ENCODE measurements at places on chromosomes 16 and 17.

DNA sequence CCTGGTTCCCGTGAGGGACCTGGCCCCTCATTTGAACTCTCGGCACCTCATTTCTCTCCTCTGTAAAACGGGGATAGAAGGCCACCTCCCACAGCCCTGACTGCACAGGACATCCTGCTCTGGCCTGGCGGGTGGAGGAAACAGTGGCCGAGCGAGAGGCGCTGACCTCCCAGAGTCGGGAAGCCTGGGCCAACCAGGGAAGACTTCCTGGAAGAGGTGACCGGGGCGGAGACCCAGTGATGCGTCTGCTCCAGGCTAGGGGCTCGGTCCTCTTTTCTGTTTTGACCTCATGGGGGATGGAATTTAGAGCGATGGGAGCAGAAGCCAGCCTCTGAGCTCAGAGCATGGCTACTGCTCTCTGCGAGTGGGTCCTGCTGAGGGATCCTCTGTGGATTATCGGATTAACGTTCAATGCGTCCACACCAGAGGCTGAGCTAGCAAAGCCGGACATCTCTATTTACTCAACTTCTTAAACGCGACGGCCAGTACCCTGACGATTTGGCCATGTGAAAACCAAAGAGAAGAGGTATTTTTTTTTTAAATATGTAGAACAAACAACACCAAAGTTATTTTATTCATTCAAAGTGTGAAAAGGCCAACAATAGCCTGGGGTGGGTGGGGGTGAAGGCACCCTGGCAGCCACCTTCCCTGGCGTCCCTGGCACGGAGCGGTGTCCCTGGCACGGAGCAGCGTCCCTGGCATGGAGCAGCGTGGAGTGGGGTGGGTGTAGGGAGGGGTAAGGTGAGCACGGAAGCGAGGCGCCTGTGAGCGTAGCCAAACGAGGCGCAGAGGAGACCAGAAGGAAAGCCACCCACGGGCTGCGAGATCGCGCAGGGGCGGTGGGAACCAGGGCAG lies 9.2 kb upstream of the MSLN start:
- no peak for DNase-seq

DNA sequence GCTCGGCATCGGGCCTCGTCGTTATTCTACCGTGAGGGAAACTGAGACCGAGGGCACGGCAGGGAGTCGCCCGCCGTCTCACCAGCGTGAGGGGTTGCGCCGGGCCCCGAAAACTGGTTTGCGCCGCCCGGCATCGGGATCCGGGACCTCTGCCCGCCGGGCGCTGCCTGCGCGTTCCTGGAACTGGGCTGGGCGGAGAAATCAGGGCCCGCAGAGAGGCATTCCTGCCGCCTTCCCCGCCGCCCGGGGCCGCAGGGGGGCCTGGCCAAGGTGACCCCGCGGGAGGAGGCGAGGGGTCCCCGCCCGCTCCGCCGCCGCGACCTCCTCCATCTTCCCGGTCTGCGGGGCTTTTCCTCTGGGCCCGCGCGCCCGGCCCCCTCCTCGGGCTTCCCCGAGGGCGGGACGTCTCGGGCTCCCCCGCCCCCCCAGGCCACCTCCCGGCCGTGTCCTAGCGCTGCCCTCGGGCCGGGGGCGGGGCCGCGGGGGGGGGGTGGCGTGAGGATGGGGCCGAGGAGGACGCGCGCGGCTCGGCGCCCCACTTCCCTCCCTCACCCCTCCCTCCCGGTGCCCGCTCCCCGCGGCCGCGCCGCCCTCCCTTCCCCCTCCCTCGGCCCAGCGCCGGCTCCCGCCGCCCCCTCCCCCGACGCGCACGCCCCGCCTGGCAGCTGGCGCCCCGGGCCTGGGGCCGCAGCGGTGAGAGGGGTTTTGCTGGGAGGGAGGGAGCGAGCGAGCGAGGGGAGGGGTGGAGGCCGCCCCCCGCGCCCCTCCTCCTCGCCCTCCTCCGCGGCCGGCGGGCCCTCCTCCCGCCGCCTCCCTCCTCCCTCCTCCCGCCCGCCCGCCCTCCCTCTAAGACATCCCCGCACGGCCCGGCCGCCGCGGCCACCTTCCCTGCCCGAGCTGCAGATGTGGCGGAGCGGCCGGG lies at the start of gene GLIS2:
Gene GLIS2, plus strand, starts transcription at position 882 of the 922 bp plus-strand sequence. CDS start 16,214 bp downstream, outside the sequence.
- DNase-seq: no peak

DNA sequence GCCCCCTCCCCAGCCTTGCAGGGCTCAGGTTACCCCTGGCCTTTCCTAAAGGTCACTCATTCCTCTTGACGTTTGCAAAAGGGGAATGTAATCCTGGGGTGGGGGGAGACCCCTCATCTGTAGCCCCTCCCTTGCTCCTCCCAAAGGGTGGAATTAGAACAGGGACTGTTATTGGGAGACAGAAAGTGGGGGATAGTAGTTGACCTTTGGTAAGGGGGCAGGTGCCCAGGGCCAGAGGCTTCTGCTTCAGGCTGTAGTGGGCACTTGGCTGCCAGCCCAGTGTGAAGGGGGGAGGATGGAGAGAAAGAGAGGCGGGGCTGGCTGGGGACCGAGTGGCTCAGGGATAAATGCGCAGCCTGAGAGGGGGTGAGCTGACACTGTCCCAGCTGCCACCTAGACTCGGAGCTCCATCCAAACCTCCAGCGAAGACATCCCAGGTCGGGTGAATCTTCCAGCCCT lies at the start of gene ENO3:
Gene ENO3, plus strand, starts transcription at position 374 of the 459 bp plus-strand sequence. CDS start 711 bp downstream, outside the sequence.
- DNase-seq: no peak

DNA sequence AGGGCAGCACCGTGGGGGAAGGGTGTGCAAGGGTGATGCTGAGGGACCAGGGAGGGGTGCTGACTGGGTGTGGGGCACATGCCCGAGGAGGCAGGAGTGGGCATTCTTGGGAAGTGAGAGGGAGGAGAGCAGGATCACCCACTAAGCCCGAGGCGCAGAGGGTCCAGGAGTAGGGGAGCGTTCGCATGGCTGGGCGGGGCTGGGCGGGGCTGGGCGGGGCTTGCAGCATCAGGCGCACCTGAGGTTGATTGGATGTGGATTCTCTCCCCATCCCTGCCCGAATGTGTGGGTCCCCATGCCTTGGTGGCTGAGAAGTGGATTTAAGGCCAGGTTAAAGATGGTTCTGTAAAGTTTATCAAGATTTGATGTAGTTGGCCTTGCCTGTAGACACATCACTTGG lies 14.2 kb downstream of the BANP start:
- no peak for DNase-seq

DNA sequence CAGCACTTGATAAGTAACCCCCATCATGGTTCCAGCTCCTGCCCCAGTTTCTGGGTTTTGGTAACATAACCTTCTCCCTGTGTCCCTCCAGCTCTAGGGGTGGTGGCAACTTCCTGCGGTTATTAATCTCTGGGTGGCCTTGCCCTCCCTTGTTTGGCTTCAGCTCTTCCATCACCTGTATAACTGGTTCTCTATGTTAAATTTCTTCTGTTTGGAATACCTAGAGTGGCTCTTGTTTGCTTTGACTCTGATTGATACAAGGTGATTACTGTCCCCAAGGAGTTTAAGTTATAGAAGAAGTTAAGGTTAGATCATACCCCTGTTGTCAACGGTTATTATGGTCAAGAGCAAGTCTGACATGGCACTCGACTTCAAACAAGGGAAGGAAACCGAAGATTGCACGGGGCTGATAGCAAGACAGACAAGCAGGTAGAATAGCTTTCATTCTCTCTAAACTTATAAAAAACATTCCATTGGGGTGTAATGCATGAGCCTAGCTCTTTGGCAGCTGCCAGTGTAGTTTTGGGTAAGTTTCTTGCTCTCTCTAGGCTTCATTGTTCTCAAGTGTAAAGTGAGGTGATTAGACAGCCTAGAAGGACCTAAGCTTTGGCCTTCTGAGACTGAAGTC lies 11.0 kb upstream of the CCR7 start:
- no peak for DNase-seq

DNA sequence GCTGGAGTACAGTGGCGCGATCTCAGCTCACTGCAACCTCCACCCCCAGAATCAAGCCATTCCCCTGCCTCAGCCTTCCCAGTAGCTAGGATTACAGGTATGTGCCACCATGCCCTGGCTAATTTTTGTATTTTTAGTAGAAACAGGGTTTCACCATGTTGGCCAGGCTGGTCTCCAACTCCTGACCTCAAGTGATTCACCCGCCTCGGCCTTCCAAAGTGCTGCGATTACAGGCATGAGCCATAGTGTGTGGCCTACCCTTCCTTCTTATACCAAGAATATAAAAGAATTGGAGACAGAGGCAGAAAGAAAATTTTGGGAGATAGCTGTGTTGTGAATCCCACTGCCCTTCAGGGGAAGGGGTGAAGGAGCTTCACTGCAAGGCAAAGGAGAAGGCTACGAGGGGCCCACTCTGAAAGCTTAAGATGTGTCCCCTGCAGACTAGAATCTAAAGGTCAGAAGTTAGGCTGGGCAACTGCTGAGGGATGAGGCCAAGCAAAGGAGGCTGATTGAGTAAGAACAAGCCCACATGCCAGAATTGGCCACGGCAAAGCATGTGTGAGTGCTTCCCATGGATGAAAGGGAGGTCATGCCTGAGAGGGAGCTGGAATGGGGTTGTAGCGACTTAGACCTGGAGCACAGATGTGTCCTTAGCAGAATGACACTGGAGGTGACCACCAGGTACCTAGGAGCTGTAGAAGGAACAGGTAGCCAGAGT lies 8.4 kb upstream of the CRYBA1 start:
- DNase-seq: no peak

DNA sequence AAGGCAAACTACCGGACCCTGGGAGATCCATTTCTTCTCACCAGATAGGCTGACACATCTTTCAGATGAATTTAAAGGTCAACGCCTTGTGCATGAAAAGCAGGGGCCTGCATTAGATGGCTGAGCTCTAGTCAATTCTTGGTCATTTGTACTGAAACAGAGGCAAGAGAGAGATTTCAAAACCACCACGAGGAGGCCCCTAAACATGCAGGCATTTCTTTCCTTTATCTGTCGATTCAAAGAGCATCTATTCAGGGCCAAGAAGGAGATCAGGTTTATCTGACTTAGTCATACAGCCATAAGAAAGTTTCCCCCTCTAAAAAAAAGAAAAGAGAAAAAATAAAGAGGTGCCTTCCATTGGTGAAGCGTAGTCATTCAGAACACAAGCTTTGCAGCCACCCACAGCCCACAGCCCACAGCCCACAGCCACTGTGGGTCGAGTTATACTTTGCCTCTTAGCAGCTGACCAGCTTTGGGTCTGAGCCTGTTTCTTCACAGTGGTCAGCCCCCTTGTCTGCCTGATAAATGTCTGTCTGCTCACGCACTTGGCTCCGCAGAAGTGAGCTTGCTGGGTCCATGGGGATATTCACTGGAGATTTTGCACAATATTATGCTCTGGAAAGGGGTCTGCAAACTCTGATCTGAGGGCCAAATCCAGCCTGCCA lies 207.5 kb downstream of the CDH13 start:
- no peak for DNase-seq

GRCh38 chr17:63153488-63153887 lies 187.5 kb downstream of the TANC2 start:
- DNase-seq: no peak

GRCh38 chr17:4667166-4667565 lies 25.7 kb upstream of the ALOX15 start:
- no peak for DNase-seq

GRCh38 chr16:78395035-78395434 lies 295.6 kb downstream of the WWOX start:
- no peak for DNase-seq

DNA sequence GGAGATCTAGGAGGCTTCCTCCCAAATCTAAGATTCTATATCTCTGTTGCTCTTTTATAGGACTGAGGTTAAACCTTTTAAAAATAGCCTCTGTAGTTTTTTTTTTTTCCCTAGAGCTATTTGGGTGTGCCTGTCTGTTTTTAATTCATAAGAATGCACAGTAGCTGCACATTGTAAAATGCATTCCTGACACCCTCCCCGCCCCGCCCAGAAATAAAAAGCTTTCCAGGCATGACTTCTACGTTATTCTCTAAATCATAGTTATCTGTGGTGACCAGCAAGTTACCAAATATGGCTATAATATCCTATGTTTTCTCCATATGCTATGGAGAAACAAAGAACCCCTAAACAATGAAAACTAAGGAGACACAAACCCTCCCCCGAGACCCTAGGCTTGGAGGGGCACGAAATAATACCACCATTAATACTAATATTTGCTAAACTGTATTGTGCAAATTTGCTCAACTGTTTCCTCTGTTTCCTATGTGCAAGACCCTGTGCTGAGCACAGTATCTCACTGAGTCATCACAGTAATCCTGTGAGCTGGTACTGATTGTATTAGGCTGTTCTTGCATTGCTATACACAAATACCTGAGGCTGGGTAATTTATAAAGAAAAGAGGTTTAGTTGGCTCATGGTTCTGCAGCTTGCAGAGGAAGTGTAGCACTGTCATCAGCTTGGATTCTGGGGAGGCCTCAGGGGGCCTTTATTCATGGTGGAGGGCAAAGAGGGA lies 388.3 kb downstream of the CA10 start:
- no peak for DNase-seq

DNA sequence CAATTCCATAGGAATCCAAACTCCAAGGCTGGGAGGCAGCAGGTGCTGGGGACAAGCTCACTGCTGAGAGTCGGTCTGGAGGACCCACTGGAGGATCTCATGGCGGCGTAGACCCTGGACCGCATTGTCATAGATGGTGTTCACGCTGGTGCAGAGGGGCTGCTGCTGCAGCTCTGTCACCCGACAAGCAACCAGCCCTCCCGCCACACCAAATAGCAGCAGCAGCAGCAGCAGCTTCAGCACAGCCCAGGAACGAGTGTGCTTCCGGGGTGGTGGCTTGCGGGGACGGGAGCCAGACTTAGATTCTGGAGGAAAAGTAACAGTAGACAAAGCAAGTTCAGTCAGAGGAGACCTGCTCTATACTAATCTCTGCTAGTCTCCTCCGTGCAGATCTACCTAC lies 9.9 kb downstream of the EME1 start:
- no peak for DNase-seq

GRCh38 chr17:76240461-76241203 lies at the start of gene RNF157:
Gene RNF157 (minus strand): TSS chr17:76240493. CDS start chr17:76240240, 253 bp downstream.
- DNase-seq: peak; percentile 60

DNA sequence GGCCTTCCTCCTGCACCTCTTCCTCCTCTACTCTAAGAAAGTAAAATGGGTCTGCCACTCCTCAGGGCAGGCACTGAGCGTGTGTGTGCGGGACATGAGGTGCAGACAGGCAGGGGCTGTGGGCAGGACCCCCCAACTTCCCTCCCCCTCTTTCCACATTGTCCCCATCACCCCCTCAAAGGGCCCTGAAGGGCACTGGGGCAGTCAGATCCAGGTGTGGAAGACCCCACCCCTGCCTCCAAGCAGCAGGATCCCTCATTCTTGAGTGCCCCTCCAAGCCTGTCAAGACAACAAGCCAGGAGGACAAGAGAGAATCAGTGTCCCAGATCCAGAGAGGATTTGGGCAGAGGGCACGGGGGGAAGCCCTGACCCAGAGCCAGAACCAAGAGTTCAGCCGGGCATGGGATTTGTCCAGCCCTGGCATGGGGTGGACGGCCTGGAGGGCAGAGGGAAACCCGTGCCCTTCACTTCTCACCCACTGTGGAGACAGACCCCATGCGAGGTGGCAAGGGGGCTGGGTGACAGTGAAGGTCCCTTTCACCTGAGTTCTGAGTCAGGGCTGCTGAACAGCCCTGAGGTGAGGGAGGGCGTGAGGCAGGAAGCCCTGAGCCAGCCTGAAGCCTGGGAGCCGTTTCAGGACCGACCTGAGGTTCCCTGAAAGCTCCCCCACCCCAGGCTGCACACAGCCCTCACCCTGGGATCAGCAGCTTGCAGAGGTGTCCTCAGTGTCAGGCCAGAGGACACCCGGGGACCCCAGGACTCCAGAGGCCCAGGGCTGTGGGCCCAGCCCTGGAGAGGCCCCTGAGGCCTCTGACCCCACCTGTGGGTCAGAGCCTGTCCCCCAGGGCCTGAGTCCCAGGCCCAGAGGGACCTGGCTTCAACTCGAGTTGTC lies 45.8 kb downstream of the USP22 start:
- no peak for DNase-seq
